ENCODE measurements at places on chromosomes 11 and 22.

GRCh38 chr11:45651156-45651555, 14.3 kb downstream of the CHST1 start:
- DNase-seq, result no peak

- DNase-seq, result no peak
These were observed 69.2 kb downstream of the ISX start for GRCh38 chr22:35135165-35135564.

DNA sequence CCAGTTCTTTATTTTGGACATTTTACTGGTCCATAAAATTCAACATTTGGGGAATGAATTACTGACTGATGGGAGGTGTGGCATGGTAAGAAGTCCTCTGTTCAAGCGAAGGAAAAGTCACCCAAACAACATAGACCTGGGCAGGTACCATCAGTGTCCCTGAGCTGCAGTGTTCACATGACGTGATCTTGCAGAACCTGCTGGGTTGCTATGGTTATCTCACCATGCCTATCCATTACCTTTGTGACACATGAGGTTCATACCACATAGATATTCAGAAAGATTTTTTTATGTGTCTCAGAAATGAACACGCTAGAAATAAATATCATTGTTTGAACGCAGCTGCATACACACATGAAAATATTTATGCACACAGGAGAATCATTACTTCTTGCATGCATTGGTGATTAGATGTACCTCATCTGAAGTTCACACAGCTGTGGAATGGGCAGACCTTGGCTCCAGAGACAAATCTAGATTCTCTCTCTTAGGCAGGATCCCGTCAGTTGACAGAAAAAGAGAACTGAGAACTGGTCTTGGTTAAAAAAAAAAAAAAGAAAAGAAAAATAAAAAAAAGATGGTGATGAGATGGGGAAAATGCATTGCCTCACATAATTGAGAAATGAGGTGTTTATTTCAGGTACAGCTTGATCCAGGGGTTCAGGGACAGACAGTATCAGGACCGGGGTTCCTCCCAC, 21.4 kb upstream of the RCN1 start:
- no peak for DNase-seq

GRCh38 chr11:19455731-19456130, 215.0 kb upstream of the E2F8 start:
- peak; percentile 58 for DNase-seq

- DNase-seq, result peak; percentile 81
These were observed 10.1 kb downstream of the C11orf91 start for GRCh38 chr11:33690290-33691065.

DNA sequence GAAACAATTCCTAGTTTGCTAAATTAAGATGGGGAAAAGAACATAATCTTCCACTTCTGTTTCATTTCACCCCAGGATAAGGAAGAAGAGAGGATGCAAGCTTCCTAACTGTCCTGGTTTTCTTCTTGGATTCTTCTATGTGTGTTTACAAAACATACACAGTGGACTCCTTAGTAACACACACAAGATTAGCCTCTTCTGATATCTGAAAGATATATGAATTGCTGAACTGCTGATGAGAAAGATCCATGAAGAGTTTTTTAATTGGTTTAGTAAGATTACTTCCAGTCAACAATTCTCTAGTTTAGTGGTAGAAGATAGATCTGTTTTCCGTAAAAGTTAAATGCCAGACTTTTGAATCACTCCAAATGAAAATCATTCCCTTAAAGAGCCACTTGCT, 86.8 kb downstream of the WT1 start:
- DNase-seq, result no peak

GRCh38 chr11:10387206-10388083, 67.6 kb upstream of the AMPD3 start:
- DNase-seq, result peak; percentile 75

DNA sequence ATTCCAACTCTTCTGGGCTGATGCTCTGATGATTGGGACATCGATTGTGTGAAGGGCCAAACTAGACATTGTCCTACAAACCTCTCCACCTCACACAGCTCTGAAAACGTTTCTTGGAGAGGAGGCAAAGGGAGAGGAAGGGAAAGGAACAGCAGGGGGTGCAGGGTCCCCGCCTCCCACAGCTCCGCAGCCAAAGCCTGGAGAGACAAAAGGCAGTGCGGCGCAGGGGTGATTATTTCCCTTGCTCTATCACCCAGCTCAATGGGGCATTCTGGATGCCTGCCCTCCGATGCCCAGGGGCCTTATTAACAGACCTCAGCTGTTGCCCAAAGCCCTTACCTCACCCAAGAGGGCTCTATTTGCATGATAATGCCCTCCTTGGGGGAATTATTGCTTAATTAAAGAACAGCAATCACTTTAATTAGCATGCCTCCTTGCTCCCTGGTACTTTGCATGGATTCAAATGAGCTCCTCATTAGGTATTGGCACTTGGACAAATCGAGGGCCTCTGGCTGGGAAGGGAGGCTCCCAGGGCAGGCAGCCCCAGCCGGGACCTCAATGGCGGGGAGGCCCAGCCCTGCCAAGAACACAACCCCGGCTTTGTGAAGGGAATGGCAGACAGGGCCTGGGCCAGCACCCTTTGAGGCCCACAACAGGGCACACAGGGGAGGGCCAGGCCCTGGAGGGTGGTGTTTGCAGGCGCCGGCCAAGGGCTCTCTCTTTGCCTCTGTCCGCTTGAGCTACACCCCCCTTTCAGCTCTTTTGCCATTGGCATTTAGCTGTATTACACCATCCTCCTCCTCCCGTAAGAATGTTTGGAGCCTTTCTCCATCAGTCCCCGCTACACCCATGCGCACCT, 19.8 kb upstream of the CDON start:
- no peak for DNase-seq

Measured in aorta (tissue), 5 donors.